CD8-positive, alpha-beta T cell (primary cell): ENCODE measurements at places on chromosomes 7 and 10.
A peak's percentile ranks its signal among the peaks of the same experiment; 100 is the strongest.

DNA sequence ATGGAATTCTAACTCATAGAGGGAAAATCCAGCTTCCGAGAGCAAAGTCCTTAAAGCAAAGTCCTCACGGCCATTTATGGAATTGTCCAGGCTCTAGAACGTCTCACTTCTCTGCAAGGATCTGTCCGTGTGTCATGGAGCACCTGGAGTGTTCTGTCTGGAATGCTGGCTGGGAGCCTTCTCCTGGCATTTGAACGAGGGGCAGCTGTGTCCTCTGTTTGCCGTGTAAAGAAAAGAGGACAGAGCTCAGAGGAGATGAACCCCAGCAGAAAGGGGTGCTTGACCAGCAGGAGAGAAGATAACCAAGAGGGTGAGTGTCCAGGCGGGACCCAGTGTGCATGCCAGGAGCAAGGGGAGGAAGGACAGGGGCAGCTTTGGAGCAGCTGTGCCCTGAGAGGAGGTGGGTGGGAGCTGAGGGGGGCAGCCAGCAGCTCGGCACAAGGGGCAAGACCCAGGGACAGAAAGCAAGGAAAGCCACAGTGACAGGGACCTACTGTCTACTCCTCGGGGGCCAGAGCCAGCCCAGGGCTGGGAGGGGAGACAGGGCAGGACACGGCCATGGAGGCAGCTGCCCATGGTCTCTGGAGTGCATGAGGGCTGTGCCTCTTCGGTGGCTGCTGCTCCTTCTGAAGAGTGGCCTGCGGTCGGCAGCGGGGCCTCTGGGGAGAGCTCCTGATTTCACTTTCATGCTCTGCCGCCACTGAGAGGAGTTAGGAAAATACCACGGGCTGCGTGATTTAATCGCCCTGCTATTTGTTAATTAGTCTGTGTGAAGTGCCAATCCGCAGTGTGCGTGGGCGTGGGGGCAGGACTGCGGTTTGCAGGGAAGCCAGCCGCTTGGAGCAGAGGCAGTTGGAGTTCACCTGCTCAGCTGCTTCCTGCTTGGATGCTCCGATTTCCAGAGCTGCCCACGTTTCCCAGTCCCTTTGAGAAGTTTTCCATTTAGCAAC, 149.3 kb upstream of the SHH start:
- DNase-seq: no peak

DNA sequence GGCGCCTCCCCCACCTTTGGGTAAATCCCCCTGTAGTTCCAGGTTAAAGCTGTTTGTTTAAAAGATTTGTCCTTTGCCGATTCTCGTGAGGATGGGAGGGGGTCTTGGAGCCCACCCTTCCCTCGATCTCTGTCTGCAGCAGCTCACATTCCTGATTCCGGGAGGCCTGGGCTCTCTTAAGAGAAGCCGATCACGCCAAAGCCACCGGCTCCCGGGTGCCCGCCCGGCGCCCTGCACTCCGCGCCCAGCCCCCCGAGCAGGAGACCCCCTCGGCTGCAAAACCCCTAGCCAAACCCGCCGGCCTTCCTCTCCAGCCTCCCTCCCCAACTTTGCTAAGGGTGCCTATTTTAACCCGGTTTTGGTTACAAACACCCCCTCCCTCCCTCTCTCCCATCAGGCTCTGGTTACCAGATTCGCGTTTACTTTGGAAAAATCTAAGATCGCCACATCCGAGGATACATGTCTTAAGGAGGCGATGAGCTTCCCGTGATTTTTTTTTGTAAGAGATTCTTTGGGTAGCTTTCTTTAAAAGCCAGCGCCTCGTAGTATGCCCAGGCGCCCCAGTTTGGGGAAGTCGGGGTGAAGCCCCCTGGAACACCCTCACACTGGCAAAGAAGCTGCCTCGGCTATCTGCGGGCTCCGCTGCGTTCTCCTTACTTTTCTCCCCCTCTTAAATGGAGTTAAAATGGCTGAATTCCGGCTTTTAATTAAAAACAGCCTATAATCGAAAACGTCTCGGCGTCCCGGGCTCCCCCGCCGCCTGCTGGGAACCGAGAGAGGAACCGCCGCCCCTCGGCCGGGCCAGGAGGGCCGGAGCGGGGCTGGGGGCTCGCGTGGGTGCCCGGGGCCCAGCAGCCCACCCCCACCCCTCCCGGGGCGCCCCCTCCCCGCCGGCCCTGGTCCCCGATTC, 983 bp downstream of the TNRC18 start:
- DNase-seq: peak; percentile 18

- DNase-seq: no peak
Observed at GRCh38 chr10:86443069-86443468, 76.5 kb upstream of the GRID1 start.

- DNase-seq: no peak
Observed at GRCh38 chr7:18667466-18667865, 171.9 kb downstream of the HDAC9 start.

DNA sequence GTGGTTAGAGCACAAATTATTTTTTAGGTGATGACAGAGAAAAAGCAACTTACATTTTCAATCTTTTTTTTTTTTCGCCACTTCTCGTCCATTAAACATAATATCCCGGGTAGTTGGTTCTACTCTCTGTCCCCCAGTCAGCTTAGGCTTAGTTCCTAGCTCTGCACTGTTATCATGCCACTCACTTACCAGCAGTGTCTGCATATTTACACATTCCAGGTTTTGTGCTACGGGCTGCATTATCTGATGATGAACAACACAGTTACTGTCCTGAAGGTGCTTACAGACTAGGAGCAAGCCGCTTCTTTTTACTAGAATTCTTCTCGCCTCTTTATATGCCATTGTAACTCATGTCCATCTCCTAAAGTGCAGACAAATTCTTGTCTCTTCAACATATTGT, 121.8 kb upstream of the NPVF start:
- DNase-seq: no peak

DNA sequence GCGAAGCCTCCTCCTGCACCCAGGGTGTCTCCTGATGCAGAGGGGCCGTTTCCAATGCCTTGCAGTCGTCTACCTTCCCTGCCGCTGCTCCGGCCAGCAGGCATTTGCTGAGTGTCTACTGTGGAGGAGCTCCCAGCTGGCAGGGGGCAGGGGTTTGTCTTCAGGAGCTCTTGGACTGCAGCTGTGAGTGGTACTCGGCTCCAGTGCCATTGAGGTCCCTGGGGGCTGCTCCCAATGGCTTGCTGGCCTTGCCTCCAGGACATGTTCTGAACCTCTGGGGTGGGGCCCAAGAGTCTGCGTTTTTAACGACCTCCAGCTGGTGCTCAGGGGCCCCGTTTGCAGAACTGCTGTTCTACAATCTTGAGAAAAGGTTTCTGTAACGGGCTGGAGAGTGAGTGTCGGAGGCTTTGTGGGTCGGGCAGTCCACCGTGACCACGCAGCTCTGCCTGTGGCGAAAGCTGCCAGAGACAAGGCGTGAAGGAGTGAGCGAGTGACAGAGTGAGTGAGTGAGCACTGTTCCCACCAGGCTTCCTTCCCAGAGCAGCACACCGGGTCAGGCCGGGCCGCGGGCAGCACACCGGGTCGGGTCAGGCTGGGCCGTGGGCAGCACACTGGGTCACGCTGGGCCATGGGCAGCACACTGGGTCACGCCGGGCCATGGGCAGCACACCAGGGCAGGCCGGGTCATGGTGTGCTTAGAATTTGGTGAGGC, 520.2 kb downstream of the PTPRN2 start:
- no peak for DNase-seq

- DNase-seq: no peak
Observed at GRCh38 chr7:3304131-3304530, 3.1 kb downstream of the SDK1 start.

GRCh38 chr10:72459301-72459700, 104.6 kb upstream of the DNAJB12 start:
- DNase-seq: no peak

DNA sequence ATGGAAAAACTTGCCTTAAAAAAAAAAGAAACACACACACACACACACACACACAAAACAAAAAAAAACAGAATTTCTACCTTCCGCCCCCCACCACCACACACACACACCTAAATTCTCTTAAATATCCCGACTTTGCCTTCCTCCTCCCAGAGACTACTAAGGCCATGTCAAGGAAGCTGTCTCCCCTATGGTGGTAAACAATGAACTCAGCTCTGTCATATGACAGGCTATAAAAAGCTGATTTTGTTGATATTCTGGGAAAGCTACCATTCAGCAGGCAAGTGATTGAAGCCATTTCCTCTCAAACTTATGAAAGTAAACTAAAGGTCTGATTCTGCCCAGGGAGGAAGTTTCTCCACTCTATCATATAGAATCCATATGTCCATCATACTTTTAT, 471.0 kb downstream of the GFRA1 start:
- DNase-seq: no peak

- no peak for DNase-seq
Observed at GRCh38 chr10:30215623-30216022, 133.5 kb downstream of the MTPAP start.

DNA sequence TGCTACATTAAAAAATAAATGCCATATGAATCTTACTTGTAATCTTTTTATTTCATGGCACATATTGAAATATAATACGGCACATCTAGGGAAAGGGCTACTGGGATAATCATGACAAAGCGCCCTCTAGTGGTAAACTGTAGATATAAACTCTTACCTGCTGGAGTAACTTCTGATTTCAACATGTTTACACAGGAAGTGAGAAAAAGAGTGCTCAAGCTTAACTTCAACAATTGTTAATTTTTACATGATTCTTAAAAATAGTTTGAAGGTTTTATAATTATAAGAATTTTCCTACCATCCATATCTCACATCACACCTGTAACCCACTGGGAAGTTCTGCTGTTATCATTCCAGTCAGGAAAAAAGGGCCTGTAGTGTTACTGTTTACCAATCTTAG, 2.0 kb upstream of the HEPACAM2 start:
- DNase-seq: no peak

- DNase-seq: no peak
Observed at GRCh38 chr7:46879783-46880182, 702.1 kb downstream of the TNS3 start.

- DNase-seq: no peak
Observed at GRCh38 chr7:28487487-28487886, 75.2 kb downstream of the CREB5 start.

DNA sequence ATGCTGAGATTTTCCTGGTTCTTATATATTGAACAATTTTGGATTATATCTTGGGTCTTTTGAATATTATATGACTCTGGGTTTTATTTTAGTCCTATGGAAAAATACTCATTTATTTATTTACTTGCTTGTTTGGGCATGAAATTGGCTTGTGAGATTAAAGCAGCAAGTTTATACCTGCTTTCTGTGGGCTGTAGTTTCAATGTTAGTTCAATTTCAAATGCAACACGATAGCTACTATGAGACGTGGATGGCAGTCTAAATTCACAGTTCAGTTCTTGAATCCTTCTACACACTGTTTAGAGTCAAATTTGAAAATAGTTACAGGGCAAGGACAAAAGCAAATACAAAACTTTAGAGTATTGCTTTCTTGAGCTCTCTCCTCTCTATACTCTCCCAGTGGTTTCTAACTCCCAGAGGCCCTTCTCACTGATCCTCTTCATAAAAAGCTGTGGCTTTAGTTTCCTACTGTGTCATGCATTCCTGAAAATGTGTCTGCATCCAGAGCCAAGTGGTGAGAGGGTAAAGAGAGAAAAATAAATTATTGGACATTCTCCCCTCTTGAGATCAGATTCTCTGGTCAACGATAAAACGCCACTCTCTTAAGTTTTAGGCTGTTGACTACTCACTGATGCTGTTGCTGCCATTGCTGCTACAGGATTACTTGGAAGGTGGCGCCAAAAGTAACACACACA, 34.4 kb downstream of the POLR1F start:
- DNase-seq: no peak

DNA sequence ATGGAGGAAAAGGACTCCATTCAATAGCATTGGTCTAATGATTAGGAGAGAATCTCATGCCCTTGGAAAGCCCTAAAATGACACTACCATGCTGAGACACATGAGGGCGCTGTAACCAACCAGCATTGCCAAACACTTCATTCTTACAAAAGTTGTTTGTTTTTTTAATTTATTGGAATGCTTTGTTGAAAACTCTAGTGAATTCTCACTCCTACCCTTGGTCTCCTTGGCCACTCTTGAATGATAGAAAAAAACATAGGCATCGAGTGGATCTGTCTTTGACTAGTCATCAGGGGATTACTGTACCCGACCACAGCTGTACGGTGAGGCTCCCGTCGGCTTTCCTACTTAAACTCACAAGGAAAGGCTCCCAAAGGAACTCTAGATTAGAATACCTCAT, 29.3 kb upstream of the ADD3 start:
- peak; percentile 56 for DNase-seq
